Tibial nerve (tissue), 4 donors: ENCODE measurements at places on chromosomes 4 and X. TPM values are rescaled to one million over a fixed set of nuclear protein-coding genes. Genes with fewer than 3 reads are reported as not detected.

The TCEAL6 gene
- not detected for total RNA-seq

The TCP11X2 gene
- not detected for total RNA-seq

- DNase-seq = no peak
- no peaks in the 10 kb centered on the region for H3K4me1 ChIP-seq
- no peak overlapping the region for H3K27ac ChIP-seq
- H3K27me3 ChIP-seq = no peaks in the 10 kb centered on the region
- no peak overlapping the region for H3K4me3 ChIP-seq
Measured at GRCh38 chr4:183770906-183771305, 111.8 kb downstream of the TRAPPC11 start.

DNA sequence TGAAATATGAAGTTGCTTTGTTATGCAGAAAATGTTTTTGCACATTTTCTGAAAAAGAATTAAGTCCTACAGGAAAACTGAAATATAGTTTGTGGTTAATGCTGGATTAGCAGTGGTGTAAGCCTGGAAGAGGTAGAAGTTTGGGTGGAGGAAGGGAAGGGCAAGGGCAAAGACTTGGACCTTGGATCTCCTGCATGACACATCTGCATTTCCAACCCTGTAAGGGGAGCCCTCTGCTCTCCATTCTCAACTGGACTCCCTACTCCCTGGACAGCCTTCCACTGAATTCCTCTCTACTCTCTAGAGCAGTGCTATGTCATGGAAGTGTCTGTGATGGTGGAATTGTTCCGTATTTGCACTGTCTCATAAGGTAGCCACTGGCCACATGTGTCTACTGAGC lies 4.6 kb downstream of the CASP6 start:
- no peaks in the 10 kb centered on the region for H3K4me1 ChIP-seq
- no peaks in the 10 kb centered on the region for H3K27me3 ChIP-seq
- H3K27ac ChIP-seq = no peak overlapping the region
- peaks cover 43% of the 10 kb centered on the region for H3K36me3 ChIP-seq
- no peak overlapping the region for H3K4me3 ChIP-seq

- H3K36me3 ChIP-seq = no peaks in the 10 kb centered on the region
- no peak overlapping the region for H3K27ac ChIP-seq
- peaks cover 17% of the 10 kb centered on the region for H3K27me3 ChIP-seq
- H3K4me3 ChIP-seq = no peak overlapping the region
Measured at GRCh38 chr4:6548201-6548881, 26.6 kb upstream of the MAN2B2 start.

- H3K27me3 ChIP-seq = no peaks in the 10 kb centered on the region
- H3K27ac ChIP-seq = no peak overlapping the region
- no peaks in the 10 kb centered on the region for H3K4me1 ChIP-seq
- no peaks in the 10 kb centered on the region for H3K36me3 ChIP-seq
- no peak for DNase-seq
Measured at GRCh38 chr4:93994175-93994994, 165.8 kb downstream of the ATOH1 start.
